ENCODE measurements at places on chromosomes 5 and 9.

- no peak for DNase-seq
Measured at GRCh38 chr5:111901296-111901695, 144.3 kb upstream of the NREP start.

DNA sequence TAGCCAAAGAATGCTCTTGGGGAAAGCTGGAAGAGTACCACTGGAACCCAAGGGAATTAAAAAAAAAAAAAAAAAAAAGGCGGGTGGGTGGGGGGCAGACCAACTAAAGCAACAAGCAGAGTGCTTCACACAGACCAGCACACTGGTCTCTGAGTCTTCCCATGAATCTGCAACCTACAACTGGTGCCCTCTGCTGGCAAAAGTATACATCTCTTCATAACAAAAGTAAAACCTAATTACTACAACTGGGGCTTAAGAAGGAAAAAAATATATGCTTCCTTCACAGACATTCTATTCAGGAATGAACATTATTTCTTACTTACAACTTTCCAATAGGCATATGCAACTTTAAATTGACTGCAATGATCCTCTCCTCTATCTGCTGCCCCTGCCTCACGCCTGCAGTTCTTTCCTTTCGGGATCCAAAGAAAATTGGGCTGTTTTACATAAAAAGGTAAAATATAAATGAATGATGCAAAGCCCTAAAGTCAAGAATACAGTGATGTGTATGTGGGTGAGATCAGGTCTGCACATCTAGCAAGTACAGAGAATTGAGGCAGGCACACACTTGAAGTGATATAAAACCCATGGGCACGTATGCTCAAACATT is 7.2 kb upstream of the KLHL3 start:
- peak; percentile 76 for DNase-seq

DNA sequence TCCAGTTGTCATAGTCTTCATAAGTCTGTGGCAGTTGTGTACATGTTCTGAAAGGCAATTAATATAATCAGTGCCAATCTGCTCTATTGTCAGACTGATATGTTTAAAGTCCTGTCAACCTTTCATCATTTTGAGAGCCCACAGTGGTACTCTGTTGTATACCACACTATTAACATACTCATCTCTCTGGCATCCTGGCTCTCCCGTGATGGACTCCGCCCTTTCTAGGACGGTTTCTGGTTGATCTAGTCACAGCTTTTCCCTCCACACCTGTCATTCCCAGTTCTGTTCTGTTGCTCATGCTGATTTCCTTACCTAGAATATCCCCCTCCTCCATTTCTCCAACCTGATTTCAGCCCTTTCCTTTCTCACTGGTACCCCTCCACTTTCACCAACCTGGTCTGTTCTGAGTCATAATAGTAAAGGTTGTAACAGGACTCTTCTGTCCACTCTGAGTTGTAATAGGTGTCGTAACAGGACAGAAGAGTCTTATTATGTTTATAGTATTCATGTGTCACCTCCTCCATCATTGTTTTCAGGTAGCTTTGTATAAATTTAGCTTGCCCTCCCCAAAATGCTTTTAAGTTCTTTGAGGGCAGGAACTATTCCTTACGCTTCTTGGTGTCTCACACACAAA is 4.1 kb downstream of the PTCD2 start:
- peak; percentile 12 for DNase-seq

GRCh38 chr5:147061431-147061830 is 173.4 kb upstream of the STK32A start:
- DNase-seq = no peak

GRCh38 chr5:163504079-163504931 is 1.1 kb upstream of the MAT2B start:
- DNase-seq = peak; percentile 57

DNA sequence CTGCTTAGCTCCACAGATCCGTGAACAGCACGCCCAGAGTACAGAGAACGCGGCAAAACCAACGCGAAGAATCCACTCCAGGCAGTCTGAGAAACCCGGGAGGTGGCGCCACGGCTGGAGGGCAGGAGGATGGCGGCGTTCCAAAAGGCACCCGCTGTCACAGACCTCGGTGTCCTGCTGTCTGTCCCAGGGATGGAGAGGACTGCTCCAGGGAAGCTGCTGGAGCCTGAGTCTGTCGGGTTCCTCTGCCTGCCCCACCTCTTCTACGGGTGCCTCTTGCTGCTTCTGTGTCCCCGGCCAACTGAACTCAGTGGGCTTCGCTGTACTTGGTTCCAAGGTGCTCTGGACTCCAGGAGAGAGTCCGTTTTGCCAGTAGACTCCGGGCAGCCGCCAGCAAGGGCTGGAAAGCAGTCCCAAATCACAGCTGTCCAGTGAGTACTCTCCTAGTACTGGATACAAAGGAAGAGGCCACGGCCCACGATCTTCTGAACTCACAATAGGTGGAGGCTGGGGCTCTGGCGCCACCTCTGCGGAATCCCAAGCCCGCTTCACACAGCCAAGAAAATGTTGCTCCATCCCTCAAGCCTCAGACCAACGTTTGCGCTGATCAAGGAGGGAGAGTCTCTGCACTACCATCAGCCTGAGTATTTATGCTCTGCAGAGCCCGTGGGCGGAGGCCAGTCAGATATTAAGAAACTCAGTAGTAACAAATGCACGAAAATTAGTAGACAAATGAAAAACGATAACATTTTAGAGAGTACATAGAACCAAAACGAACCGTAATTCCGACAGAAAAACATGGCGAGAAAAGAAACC is 440 bp downstream of the ANXA2R start:
- peak; percentile 85 for DNase-seq

GRCh38 chr9:82140471-82140870 is 151.9 kb downstream of the SPATA31D1 start:
- no peak for DNase-seq

DNA sequence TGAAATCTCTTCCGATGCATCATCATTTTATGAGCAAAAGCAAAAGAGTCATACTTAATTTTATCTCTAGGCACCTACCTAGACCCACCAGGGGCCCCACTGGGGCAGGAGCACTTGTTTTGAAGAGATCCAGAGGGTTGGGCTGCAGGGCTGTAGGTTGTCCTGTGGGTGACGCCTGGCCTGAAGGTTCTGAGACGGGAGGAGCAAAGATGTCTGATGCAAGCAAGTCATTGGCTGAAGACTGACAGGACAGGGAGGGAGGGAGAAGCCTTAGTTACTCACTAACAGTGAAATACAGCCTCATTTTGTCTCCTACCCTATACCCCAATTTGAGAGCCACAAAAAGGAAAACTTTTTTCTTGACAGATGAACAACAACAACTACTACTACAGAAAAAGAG is 17.1 kb upstream of the C9 start:
- no peak for DNase-seq

DNA sequence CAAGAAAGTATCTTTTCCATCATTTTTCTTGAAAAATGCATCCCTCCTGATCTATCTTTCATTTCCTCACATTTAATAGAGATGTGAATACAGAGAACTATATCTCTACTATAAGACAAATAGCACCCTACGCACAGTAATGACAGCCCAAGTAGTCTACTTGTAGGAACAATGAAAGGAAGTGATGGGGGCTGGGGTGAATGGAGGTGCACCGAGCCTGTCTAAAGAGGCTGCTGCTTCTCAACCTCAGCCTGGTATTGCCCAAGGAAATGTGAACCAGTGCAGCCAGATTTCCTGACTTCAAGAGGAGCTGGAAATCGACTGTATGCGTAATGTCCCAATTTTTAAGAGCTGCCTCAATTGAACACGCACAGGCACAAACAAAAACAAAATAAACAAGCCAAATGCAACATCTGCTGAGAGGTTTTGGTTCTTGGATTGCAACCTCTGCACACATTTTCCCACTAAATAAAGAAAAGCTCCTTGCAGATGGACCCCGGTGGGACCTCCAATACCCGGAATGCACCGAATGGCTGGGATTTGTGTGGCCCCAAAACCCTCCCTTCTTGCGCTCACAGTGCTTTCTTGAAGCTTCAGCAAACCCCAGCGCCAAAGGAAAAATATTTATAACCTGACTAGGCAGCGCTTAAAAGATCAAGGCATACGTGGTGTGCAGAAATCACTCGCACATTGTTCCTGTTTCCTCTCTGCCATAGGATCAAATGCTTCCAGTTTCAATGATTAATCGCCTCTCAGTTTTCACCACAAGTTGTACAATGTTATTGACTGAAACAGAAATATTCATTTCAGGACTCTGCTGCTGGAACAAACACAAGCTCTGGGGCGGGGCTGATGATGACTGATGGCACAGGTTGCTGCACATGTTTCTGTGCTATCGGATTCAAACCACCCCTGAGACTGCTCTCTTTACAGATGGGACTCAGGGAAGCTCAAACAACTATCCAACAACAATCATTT is 68.3 kb downstream of the KCNIP1 start:
- DNase-seq = no peak

DNA sequence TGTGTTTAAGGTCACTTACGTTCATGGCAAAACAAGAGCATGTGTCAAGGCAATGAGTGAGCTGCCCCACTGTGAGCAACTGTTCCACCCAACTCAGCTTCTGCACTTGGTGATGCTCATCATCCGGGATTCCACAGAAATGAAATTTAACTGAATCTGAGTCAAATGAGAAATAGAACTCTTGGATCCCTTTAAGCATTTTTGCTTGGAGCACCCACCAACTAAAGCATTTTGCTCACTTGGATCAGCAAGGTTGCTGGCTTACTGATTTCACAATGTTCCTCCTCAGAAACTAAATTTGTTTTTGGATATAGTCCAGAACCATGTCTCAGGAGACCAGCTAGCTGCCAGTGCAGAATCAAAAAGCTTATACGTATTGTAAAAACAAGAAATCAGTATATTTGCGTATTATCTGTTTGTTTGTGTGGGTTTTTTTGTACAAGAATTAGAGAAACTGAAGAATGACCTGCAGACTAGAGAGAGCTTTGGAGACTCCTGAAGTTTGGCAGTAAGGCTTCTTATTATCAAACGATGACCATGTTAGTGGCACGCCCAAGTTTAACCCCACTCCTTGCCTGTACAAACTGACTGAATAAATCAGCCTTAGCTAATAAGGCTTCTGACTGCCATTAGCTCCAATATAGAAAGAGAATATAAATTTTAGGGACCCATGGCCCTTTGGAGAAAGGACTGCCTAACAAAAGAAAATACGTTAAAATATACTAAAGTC is 153.8 kb upstream of the FST start:
- no peak for DNase-seq

DNA sequence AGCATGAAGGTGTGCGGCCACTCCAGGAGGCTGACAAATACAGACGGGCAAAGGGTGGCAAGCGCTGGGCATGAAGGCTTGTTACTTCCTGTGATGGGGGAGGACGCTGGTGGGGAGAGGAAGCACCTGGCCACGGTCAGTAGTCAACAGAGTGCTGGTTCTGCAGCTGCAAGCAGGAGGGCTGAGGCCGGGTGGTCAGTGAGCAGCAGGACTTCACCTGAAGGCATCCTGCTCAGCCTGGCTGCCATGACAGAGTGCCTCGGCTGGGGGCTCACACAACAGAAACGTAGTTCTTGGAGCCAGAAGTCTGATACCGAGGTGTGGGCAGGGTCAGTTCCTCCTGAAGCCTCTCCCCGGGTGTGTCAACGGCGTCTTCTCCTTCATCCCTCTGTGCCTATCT is 118.6 kb upstream of the IRX4 start:
- no peak for DNase-seq

DNA sequence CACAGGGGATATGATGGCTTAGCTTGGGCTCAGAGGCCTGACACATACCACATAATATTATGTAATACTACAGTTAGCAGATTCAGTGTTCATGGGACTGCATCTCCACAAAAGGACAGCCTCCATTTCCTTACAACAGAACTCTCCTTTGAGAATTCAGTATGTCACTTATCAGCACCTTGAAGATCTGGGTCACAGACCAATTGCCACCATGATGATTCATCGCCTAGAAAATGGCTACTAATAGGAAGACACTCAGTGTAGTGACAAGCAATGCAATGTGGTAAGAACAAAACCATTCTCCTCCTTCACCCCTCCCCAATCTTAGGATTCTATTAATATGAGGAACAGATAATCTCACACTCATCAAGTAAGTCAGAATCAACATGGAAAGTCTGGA is 38.7 kb upstream of the PRLR start:
- DNase-seq = no peak

DNA sequence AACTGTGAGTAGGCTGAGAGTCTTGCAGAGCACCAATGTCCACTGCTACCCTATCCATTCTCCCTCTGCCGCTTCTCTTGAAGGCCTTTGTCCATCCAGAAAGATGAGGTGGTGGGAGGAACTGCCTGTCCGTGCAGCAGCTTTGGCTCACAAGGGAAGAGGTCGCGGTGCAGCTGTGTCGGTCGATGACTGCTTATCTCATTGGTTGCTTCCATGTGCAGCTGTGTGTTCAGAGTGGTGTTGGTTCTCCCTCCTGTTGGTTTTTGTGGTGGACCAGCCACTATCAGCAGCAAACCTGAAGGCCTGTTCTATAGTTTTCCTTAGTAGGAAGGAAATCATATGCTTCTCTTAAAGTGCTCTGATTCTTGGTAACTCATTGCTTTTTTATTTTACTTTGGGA is 40.7 kb downstream of the SPTAN1 start:
- DNase-seq = no peak

- DNase-seq = no peak
Measured at GRCh38 chr5:81545911-81546310, 152.0 kb upstream of the ACOT12 start.

GRCh38 chr9:108603141-108603540 is 252.6 kb downstream of the ACTL7B start:
- DNase-seq = no peak

DNA sequence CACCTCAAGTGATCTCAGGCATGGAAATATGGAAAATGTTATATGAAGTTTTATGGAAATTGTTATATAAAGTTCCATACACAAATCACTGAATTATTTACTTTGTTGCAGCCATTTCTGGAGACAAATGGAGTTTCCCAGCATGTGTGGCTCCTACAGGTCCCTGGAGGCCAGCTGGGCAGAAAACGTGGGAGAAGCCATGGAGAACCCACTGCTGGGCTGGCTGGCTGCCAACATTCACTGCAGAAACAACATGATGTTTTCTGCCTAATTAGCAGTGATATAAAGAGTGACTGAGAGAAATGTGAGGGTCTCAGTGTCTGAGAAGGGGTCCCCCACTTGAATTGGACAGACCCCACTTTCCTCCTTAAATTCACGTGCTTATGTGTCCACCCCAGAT is 208.8 kb upstream of the IRX2 start:
- no peak for DNase-seq

DNA sequence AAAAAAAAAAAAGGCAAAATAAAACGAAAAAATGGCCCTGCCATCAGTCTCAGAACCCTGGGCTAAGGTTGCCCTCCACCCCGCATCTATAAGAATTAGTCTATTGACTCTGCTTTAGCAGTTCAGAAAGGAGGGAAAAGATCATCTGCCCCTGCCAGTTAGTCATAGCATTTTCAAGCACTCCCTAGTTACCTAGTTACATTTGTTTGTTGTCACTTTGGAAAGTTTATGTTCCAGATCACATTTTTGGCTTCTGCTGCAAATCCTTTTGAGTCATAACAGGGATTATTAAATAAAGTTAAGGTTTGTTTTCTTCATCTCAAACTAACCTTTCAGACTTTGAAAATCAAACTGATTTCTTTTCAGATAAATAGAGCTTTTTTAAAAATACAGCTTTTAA is 52.1 kb downstream of the AQP7 start:
- peak; percentile 51 for DNase-seq

- no peak for DNase-seq
Measured at GRCh38 chr9:74361508-74361907, 135.6 kb upstream of the RORB start.

- no peak for DNase-seq
Measured at GRCh38 chr5:5135957-5136676, 4.0 kb upstream of the ADAMTS16 start.

Measured in fibroblast of skin of back (primary cell).